ENCODE measurements at places on chromosomes 13 and 19. TPM values are rescaled to one million over a fixed set of nuclear protein-coding genes. Genes with fewer than 3 reads are reported as not detected.
A peak's percentile ranks its signal among the peaks of the same experiment; 100 is the strongest.

DNA sequence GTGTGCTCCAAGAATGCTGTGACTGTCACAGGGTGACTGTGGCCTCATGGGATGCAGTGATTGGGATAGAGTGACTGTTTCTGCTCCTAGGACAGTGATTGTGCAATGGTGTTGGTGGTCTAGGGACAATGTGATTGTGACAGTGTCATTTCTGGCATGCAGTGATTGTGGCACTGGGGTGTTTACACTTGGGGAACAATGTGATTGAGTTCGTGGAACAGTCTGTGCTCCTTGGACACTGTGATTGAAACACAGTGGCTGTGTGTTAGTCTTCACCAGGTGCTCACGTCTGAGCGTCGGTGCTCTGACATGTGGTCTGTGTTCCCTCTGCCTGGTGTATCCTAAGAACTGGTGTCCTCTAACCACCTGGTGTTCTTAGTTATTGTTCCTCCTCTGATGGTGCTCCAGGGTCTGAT lies 1.7 kb downstream of the PDE4A start:
- no peak overlapping the region for H3K27ac ChIP-seq
- DNase-seq = no peak
- peak overlapping the region; percentile 33 for H3K4me3 ChIP-seq
- peaks cover 50% of the 10 kb centered on the region for H3K27me3 ChIP-seq

Gene PRTN3
- total RNA-seq = not detected

- no peak for DNase-seq
- no peaks in the 10 kb centered on the region for H3K4me1 ChIP-seq
- H3K4me3 ChIP-seq = no peak overlapping the region
- no peak overlapping the region for H3K27ac ChIP-seq
Measured at GRCh38 chr19:10074153-10074552, 12.0 kb upstream of the SHFL start.

GRCh38 chr13:113927661-113928581 lies 46.0 kb downstream of the C13orf46 start:
- no peak overlapping the region for H3K27ac ChIP-seq
- no peak overlapping the region for H3K4me3 ChIP-seq

Gene CCDC169
- total RNA-seq = 0.60 TPM

Gene ERICH6B
- total RNA-seq = not detected

DNA sequence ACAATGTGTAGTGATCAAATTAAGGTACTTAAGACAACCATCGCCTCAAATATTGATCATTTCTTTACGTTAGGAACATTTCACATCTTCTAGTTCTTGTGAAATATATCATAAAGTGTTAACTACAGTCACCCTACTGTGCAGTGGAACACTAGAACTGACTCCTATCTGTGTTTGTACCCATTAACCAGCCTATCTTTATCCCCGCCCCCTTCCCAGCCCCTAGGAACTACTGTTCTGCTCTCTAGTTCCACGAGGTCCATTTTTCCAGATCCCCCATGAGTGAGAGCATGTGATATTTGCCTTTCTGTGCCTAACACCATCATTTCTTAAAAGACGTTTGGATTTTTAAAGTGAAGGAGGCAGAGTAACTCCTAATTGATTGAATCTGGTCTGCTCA lies 24.4 kb upstream of the GGACT start:
- H3K36me3 ChIP-seq = peaks cover 14% of the 10 kb centered on the region
- no peak overlapping the region for H3K4me3 ChIP-seq
- no peak overlapping the region for H3K27ac ChIP-seq
- DNase-seq = no peak

GRCh38 chr19:40806423-40807146 lies 7.6 kb downstream of the EGLN2 start:
- peak; percentile 97 for DNase-seq
- H3K36me3 ChIP-seq = peaks cover 20% of the 10 kb centered on the region
- peak overlapping the region; percentile 63 for H3K4me3 ChIP-seq

DNA sequence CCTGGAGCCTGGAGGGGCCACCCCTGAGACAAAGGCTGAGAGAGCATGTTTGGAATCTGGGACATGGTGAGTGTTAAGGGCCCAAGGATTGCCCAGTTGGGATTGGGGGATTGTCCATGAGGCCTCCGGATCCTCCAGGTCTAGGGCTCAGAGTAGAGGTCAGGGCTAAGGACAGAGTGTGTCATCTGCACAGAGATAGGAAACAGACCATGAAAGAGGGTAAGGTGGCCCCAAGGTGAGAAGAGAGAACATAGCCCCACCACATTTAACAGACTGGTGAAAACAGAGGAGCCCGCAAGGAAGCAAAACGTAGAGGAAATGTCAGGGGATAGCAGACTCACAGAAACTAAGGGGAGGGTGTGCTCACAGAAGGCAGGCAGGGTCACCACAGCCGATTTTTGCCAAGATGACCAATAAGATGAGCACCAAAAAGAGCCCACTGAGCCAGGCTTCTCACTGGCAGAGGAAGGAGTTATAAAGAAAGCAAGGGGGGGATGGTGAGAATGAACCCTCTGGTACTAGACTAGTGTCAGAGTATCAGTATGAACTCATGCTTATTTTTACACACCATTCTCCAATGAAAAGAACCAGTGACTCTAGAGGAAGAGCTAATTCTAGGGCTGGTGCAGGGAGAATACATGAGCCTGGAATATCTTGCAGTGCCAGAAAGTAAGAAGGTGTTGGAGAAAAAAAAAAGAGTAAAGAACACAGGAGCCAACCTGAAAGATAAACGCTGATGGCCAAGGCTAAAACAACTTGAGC lies 17.5 kb downstream of the DYRK1B start:
- H3K27ac ChIP-seq = no peak overlapping the region
- H3K4me3 ChIP-seq = no peak overlapping the region
- no peaks in the 10 kb centered on the region for H3K27me3 ChIP-seq
- no peak for DNase-seq
- peaks cover 2% of the 10 kb centered on the region for H3K4me1 ChIP-seq
- peaks cover 10% of the 10 kb centered on the region for H3K36me3 ChIP-seq

DNA sequence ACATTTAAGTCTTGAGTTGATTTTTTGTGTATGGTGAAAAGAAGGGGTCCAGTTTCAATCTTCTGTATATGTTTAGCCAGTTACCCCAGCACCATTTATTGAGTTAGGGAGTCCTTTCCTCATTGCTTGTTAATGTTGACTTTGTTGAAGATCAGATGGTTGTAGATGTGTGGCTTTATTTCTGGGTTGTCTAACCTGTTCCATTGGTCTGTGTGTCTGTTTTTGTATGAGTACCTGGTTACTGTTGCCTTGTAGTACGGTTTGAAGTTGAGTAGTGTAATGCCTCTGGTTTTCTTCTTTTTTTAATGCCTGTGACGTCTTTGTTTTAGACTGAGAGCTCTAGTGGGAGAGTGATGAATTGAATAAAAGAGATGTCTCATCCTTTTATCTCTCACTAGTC lies 83.2 kb downstream of the NBEA start:
- H3K27ac ChIP-seq = no peak overlapping the region
- peaks cover 5% of the 10 kb centered on the region for H3K36me3 ChIP-seq
- H3K4me1 ChIP-seq = no peaks in the 10 kb centered on the region

DNA sequence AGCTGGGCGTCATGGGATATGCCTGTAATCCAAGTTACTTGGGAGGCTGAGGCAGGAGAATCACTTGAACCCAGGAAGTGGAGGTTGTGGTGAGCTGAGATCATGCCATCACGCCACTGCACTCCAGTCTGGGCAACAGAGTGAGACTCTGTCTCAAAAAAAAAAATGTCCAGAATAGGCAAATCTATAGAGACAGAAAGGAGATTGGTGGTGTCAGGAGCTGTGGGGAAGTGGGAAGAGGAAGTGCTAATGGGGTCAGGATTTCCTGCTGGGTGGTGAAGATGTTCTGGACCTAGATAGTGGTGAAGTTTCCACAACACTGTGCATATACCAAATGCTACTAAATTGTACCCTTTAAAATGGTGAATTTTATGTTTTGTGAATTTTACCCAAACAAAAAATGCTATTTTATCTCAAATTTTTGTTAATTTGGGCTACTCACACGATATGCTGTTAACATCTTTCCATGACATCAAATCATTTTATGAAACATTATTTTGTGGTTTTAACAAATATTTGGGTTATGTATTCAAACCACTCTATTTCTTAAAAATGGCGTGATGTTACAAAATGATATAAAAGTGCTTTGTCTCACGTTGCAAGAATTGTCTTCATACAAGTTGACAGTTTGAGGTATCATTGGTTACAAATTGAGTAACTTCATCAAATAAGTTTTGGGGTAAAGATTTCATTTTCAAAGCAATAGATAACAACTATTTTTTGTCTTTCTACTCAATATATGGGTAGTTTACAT lies 7.4 kb upstream of the CYP4F3 start:
- no peaks in the 10 kb centered on the region for H3K36me3 ChIP-seq
- no peak overlapping the region for H3K27ac ChIP-seq
- no peak overlapping the region for H3K4me3 ChIP-seq
- peak; percentile 30 for DNase-seq
- H3K27me3 ChIP-seq = no peaks in the 10 kb centered on the region

DNA sequence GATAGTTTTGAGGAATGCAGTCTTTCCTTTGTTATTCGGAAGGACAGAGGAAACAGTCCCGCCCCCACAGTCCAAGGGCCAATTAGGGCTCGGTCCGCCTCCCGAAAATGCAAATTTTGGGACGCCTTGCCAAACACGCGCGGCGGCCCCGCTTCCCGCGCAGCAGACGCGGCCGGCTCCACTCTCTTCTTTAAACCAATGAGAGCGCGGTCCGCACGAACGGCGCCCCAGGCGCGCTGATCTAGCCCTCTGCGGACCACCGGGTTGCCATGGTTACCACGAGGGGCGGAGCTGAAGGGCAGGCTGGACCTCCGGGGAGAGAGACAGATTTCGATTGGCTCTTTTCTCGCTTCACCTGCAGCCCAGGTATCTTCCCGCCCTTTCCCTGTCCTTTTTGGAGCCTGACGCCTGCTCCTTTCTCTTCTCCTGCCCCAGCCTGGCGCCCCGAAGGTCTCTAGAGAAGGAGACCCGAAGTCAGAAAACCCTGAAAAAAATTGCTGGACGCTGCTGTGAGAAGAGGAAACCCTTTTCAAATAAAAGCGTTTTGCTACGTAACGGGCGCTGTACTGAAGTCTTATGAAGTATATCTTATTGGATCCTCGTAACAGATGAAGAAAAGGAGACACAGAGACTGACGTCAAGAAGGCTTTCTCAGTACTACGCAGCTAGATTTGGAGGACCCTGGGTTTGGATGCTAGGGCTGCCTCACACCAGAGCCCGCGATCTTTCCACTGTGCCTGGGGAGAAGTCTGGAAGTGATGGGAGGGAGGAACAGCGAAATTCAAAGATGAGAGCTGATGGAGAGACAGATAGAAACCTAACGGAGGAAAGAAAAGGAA lies 2.0 kb downstream of the PTH2 start:
- no peak overlapping the region for H3K27ac ChIP-seq
- peaks cover 23% of the 10 kb centered on the region for H3K4me1 ChIP-seq
- peak; percentile 82 for DNase-seq
- H3K36me3 ChIP-seq = no peaks in the 10 kb centered on the region
- peak overlapping the region; percentile 14 for H3K4me3 ChIP-seq

Gene GRIN2D
- total RNA-seq = 1.2 TPM

GRCh38 chr13:40402931-40403431 lies 263.5 kb downstream of the FOXO1 start:
- peak overlapping the region; percentile 56 for H3K4me3 ChIP-seq
- peak overlapping the region; percentile 89 for H3K27ac ChIP-seq
- no peak for DNase-seq

GRCh38 chr19:54029930-54030490 lies 33.7 kb downstream of the VSTM1 start:
- H3K4me1 ChIP-seq = no peaks in the 10 kb centered on the region
- H3K4me3 ChIP-seq = no peak overlapping the region
- H3K27me3 ChIP-seq = no peaks in the 10 kb centered on the region
- no peaks in the 10 kb centered on the region for H3K36me3 ChIP-seq
- H3K27ac ChIP-seq = no peak overlapping the region
- DNase-seq = no peak

GRCh38 chr19:4227771-4228170 lies 1.6 kb upstream of the EBI3 start:
- no peaks in the 10 kb centered on the region for H3K4me1 ChIP-seq
- no peak overlapping the region for H3K27ac ChIP-seq
- no peaks in the 10 kb centered on the region for H3K36me3 ChIP-seq
- H3K27me3 ChIP-seq = no peaks in the 10 kb centered on the region
- DNase-seq = no peak

DNA sequence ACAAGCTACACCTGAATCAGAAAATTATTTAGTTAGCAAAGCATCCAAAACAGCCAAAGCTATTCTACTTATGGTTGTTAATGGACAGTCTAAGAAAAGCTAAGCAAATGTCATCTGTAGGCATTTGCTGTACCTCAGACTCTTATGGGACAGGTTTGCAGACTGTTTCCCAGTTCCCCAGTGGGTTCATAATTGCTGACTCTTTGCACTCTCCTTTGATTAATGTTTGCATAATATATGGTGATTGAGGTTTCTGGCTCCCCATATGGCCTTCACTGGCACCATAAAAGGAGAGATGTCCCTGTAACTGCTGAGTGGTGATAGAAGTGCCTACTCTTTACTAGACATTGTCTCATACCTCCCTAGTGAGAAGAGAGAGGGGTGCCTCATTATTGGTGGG lies 142.1 kb downstream of the GPC6 start:
- no peak overlapping the region for H3K27ac ChIP-seq
- H3K36me3 ChIP-seq = no peaks in the 10 kb centered on the region
- no peaks in the 10 kb centered on the region for H3K27me3 ChIP-seq
- H3K4me1 ChIP-seq = peaks cover 3% of the 10 kb centered on the region
- no peak for DNase-seq

Gene FBXL12
- 28.1 TPM for total RNA-seq

Gene ZNF540
- total RNA-seq = 1.9 TPM

DNA sequence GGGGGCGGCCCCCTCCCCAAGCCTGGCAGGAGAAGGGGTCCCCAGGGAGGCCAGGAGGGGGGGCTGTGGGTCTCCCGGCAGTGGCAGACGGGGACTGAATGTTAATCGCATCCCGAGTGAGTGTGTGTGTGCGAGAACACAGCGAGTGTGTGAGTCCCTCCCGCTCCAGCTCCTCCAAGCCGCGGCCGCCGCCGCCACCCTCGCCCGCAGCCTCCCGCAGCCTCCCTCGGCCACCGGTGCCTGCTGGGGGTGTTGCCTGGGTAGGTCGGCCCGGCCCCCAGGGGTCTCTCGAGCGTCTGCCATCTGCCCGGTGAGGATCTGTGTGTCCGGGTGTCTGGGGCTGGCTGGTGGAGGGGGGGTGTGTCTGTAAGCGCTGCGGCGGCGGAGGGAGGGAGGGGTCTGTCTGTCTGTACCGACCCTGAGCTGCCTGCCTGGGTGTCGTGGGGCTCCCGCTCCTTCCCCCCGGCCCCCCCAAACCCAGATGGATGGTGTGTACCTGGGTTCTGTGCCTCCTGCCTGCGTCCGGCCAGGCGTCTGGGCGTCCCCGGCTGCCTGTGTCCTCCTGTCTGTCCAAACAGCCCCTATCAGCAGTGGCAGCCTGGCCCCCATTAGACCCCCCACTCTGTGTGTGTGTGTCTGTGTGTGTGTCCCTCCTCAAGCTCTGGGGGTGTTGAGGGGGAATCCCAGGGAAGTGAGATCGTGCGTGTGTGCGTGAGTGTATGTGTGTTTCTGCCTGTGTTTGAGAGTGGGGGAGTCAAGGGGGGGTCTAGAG lies at the start of gene GRIN2D:
Gene GRIN2D, plus strand, starts transcription at position 110 of the 772 bp plus-strand sequence. CDS start 4,725 bp downstream, outside the sequence.
- DNase-seq = no peak
- peaks cover under 1% of the 10 kb centered on the region for H3K36me3 ChIP-seq
- H3K4me1 ChIP-seq = peaks cover 43% of the 10 kb centered on the region
- H3K27ac ChIP-seq = peak within 1 kb of the TSS; percentile 44
- H3K27me3 ChIP-seq = peaks cover 10% of the 10 kb centered on the region

Gene DNM2
- total RNA-seq = 157 TPM

GRCh38 chr13:35465371-35465770 lies 11.1 kb downstream of the MAB21L1 start:
- no peak overlapping the region for H3K4me3 ChIP-seq
- peaks cover 10% of the 10 kb centered on the region for H3K4me1 ChIP-seq
- peaks cover 7% of the 10 kb centered on the region for H3K27me3 ChIP-seq
- DNase-seq = no peak
- no peaks in the 10 kb centered on the region for H3K36me3 ChIP-seq

Data from osteocyte (in vitro differentiated cells).